COLO829 (cell line): ENCODE measurements at places on chromosomes 3 and 15.
A peak's percentile ranks its signal among the peaks of the same experiment; 100 is the strongest.

DNA sequence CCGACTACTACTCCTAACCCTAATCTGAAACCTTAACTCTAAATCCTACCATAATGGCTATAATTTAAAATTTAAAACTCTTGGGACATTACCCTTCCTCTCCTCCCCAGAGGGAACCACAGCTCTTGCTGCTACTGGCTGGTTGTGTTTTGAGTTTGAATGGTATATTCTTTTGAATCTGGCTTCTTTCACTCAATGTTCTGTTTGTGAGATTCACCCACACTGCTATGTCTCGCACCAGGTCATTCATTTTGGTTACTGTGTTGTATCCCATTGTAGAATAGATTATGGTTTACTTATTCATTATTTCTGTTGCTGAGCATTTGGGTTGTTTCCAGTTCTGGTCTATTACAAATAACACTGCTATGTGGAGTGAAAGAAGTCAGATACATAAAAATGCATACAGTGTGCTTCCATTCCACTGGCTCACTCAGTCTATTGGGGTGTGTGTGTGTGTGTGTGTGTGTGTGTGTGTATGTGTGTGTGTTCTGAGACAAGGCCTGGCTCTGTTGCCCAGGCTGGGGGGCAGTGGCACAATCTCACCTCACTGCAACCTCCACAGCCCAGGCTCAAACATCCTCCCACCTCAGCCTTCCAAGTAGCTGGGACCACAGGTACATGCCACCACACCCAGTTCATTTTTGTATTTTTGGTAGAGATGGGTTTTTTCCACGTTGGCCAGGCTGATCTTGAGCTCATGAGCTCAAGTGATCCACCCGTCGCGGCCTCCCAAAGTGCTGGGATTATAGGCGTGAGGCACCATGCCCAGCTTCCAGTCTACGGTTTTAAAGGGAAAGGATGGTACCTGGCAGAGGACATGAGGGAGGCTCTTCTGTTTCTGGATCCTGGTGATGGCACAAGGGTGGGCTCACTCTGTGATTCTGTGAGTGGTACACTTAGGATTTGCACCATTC is 19.2 kb upstream of the SYNM start:
- DNase-seq, result no peak

- DNase-seq, result peak; percentile 62
Measured at GRCh38 chr15:47717036-47717612, at the start of gene SEMA6D. TSS of gene SEMA6D (plus strand) at chr15:47717505. CDS start at chr15:47759799, 42,294 bp downstream.

DNA sequence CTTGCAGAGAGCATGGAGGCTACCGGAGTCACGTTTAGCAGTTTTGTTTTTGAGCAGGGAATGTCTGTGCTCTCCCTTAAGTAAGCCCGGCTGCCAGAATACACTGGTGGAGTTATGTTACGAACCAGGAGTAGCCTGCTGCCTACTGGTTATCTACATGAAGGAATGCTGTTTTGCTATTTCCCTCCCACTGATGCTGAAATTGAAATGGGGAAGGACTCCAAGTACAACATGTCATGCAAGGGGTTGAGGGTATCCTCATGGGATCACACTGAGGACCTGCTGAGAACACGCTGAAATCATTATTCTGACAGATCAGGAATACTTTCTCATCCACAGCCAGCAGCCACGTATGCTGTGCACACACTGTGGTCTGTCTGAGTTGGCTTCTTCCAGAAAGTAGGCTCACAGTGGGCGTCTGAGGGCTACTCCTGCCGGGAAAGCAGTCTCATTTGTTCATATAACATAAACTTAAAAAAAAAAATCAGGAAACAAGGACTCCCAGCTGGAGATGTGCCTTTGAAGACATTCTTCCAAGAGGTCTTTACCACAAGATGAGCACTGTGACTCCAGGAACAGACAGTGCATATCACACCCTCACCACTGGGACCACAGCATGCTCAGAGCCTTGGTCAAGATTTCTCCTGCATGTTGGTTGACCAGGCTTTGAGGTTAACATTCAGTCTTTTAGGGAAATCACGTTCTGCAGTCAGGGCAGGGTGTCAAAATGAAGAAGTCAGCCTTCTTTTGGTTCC is 300.4 kb upstream of the RASGRP1 start:
- no peak for DNase-seq

DNA sequence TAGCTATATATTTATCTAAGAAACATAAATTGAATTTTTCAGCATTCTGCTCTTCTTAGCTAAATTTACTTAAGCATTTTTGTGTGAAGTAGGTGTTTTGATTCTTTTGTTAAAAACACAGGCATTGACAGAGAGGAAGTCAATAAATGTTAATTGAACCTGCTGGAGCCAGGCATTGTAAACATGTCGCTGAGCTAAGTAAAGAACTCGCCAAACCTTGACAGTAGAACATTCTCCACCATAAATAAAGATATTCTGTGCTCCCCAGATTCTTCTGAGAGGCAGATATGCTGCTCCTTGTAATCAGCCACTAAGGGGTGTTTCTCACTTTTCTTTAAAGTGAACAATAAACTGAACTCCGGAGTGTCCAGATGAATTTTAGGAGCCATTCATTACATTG is 38.4 kb downstream of the SYNM start:
- DNase-seq, result no peak

GRCh38 chr15:98625614-98626013 is 22.7 kb upstream of the IGF1R start:
- DNase-seq, result no peak

- no peak for DNase-seq
Measured at GRCh38 chr3:128568602-128569490, 75.8 kb upstream of the GATA2 start.

GRCh38 chr3:172135185-172135584 is 95.8 kb downstream of the FNDC3B start:
- DNase-seq, result peak; percentile 83

DNA sequence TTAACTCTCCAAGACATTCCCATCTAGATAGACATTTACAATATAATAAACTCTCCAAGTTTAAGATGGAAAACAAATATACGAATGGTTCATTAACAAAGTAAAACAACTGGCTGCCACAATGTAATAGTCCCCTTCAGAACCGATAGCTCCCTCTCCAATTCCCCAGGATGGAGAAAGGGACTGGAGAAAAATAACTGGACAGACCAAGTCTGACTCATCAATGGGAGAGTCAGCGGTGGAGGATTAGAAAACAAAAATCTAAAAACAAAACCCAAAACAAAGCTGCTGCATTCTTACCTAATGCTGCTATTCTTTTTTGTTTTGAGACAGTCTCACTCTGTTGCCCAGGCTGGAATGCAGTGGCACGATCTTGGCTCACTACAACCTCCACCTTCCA is 468.1 kb downstream of the SHQ1 start:
- DNase-seq, result peak; percentile 62

- no peak for DNase-seq
Measured at GRCh38 chr3:67090474-67090873, 92.4 kb downstream of the KBTBD8 start.

GRCh38 chr15:33314069-33314468 is 3.3 kb downstream of the RYR3 start:
- DNase-seq, result no peak

GRCh38 chr15:31086344-31086743 is 15.2 kb downstream of the TRPM1 start:
- DNase-seq, result no peak

DNA sequence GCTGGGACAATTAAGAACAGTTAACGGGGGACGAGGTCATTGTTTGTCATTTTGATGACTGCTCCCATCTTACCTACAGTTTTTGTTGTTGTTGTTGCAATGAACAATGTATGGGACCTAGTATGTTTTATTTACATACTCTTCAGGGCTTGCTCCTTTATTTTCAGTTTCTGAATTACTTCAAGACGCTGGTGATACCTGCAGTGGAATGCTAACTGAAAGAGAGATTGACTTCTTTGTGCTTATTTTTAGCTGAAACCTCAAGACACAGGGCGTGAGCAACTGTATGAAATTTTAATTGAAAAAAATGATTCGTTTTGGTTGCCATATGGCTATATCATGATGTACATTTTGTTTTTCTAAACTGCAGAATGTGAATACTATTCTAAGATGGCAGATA is 297.9 kb downstream of the EDEM1 start:
- no peak for DNase-seq

- DNase-seq, result no peak
Measured at GRCh38 chr3:193816656-193817311, 223.8 kb downstream of the OPA1 start.

DNA sequence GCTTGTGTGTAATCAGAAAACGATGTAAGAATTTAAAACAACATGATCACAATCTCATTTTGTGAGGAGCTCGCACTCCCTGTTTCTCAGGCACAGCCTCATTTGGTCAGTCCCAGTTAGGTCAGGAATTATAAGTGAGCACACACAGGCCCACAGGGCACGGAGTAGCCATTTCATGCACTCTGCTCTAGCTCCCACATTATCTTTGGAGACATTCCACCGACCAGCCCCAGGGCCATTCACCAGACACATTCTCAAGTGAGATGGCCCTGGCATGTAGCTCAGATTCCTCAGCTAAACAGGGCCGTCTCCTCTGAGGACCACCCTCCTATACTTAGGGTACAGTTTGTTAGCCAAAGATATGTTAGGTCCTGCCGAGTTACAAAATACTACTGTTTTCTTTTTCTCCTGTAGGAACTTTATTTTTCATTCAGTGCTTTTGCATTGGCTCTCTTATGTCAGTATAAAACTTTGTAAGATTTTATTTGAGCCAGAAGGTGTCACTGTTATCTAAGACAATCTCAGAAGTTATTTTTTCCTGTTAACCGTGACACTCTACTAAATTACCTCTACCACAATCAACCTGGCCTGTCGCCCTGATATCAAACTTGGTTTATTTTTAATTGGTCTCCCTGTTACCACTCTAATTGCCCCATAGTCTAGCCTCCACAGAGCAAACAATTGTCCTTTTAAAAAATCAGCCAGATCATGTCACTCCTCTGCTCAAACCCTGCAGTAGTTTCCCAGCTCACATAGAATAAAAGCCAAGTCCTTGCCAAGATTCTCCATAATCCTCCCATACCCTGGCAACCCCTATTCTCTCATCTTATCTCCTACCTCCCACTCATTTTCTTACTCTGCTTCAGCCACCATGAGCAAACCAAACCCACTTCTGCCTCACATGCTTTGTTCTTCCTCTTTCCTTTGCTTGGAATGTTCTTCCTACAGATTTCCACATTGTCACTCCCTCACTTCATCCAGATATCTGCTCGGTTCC is 105.7 kb downstream of the PPP2R3A start:
- DNase-seq, result peak; percentile 40

GRCh38 chr15:97761110-97761509 is 199.4 kb upstream of the ARRDC4 start:
- DNase-seq, result no peak

- DNase-seq, result no peak
Measured at GRCh38 chr3:110894574-110894973, 177.0 kb upstream of the NECTIN3 start.

DNA sequence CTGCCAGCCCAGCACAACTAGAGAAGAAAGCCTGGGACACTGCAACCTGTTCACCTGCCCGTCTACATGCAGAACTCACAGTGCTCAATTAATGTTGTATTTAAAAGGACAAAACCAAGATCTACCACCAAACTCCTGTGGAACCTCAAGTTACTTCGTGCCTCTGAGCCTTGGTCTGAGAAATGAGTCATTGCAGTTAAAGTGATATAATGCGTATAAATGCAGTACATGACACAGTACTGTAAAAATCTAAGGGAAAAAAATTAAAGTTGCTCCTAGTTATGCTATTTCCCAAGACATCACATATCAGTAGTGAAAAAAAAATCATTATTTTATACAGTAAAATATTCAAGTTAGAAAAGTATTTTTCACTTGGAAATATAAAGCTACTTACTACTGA is 138.9 kb downstream of the ZIC4 start:
- no peak for DNase-seq

GRCh38 chr3:136883967-136884720 is 22.1 kb downstream of the NCK1 start:
- no peak for DNase-seq

- no peak for DNase-seq
Measured at GRCh38 chr15:74674161-74674560, 21.7 kb downstream of the EDC3 start.

GRCh38 chr3:50587373-50587772 is 18.1 kb downstream of the HEMK1 start:
- no peak for DNase-seq

DNA sequence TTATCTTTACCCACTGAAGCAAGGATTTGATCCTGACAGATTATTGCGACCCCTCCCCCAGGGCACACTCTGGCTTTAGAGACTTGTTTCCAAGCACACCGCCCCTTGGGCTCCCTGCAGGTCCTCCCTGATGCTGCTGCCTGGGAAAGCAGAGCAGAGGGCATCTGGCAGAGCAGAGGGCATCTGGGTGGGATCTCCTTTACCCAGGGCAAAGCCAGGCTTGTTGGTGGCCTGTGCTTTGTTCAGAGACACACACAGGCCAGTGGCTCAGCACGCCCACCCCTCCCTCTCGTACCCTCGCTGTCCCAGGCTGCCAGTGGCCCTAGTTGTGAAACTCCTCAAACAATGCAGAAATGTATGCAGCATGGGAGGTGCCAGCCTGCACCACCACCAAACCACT is 4.8 kb downstream of the KLF13 start:
- no peak for DNase-seq

- DNase-seq, result no peak
Measured at GRCh38 chr3:120357807-120358206, 8.7 kb upstream of the LRRC58 start.

DNA sequence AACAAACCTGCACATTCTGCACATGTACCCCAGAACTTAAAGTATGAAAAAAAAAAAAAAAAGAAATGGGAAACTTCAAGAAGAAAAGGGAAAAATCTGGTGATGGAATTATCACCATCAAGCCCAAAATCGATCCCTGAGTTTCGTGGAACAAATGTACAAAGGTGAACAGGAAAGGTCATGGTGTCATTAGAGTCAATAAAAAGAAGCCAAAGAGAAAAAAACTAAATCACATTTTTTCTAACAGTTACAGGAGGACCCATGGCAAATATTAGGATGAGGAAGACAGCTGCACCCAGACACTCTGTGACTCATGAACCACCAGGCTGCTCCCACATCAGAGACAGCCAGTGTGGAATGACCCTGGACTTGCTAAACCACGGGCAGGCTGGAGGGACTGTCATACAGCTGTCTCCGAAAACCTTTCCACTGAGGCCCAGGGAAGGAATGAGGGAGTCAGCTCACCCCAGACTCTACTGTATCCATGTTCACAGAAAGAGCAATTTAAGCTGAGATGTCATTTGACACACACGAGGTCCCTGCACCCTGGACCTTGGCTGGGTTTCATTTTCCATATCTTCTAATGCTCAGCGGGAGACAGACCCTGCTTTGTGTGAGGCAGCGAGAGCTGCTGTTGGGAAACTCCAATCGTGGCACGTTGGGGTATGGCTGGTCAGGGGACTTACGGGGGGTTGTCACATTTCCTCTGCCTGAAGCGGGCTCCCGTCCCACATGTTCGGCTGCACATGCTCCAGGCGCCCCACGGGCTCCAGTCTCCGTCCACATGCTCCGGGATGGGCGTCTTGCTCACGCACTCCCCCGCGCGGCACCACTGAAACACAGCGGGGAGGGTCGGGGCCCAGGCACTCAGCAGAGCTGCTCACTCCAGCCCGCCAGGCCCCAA is 210.2 kb downstream of the ADAMTS17 start:
- peak; percentile 90 for DNase-seq
